ENCODE measurements at places on chromosomes 4 and X.

- DNase-seq, result no peak
These were observed 541.4 kb downstream of the TLL1 start for GRCh38 chr4:166414431-166414830.

DNA sequence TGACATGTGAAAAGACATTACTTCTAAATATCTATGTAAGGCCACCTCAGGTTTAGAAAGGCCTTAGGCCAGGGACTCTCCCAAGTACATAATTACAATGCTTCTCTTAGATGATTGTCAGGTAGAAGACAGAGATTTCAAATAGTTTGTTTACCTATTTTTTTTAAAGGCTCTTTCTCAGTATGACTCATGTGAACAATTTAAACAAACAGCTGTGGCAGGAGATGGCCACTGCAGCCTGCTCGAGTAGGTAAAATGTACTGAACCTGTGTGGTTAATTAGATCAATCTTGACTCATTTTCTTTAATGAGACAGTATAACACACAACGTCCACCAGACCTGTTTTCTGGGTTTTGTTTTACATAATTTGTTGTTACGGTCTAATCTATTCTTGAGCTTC is 50.2 kb downstream of the LEF1 start:
- DNase-seq, result no peak

DNA sequence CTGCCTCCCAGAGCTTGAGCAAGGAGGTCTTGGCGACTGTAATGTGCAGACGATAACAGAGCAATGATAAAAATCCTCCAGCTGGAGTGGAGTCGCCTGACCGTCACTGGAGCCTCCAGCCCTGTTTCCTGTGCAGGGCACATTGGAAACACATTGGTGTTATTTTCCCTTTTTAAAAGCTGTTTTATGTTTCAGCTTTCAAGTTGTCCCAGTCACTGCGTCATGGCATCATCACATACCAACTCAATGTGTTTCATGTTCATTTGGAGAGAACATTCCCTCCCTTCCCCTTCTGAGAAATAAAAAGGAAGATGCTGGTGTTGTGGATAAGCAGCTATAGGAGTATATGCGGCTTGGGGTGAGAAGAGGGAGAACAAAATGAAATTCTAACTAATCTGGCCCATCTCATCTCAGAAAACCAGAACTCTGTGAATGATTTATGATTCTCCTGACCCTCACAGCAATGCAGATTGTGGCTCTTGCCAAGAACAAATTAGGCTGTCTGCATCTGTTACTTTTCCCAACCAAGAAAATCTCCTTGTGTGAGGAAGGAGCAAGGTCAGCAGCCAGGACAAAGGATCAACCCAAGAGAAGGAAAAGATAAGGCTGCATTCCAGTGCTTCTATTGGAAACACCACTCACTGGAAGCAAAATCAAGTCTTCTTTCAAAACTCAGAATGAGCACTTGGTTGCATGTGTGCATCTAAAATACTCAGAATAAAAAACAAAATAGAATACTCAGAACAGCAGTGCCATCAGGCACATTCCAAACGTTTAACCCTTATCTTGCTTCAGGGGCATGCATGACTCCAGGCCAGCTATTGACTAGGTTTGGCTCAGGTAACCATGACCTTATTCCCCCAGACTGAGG is 134.4 kb downstream of the RASL11B start:
- no peak for DNase-seq

GRCh38 chr4:11402192-11402591 is 26.5 kb downstream of the HS3ST1 start:
- no peak for DNase-seq

DNA sequence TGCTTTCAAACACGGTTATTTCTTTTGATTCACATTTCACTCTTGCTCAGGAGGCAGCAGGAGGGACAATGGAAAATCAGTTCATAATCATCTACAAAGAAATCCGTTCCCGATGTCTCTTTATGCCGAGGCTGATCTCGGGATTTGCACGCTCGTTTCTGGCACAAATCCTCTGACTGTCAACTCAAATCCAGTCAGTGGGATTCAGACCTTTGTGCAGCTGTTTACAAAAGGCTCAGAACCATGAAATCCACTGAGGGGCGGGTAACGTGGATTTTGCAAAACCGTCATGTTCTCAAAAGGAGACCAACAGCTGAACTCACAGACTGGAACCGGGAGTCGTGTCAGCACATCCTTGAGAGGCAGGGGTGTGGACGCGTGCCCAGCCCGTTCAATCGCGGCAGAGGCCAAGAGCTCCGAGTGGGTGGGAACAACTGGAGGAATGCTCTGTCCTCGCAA is 46.4 kb downstream of the ACOX3 start:
- no peak for DNase-seq

- DNase-seq, result no peak
These were observed 112.0 kb downstream of the VEGFC start for GRCh38 chr4:176680668-176681180.

DNA sequence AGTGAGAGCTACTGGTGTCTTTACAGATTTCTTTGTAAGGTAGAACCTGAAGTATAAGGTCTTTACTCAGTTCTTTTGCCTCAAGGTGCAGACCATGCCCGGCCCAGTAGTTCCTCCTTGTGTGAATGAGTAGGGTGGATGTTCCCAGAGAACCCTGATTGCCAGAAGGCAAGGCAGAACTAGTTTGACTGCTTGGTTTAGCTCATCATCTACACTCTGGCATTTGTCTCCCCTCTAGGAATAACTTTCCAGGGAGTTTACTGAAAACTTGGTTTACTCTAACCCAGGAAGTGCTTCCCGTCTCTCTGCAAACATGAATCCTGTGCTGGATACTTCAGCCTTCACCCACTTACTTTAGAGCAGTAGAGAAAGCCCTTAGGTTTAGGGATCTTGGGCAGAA is 29.1 kb downstream of the MCUB start:
- no peak for DNase-seq

GRCh38 chr4:25580633-25581467 is 74.8 kb upstream of the SLC34A2 start:
- no peak for DNase-seq

GRCh38 chr4:40405193-40405592 is 70.1 kb downstream of the CHRNA9 start:
- no peak for DNase-seq

DNA sequence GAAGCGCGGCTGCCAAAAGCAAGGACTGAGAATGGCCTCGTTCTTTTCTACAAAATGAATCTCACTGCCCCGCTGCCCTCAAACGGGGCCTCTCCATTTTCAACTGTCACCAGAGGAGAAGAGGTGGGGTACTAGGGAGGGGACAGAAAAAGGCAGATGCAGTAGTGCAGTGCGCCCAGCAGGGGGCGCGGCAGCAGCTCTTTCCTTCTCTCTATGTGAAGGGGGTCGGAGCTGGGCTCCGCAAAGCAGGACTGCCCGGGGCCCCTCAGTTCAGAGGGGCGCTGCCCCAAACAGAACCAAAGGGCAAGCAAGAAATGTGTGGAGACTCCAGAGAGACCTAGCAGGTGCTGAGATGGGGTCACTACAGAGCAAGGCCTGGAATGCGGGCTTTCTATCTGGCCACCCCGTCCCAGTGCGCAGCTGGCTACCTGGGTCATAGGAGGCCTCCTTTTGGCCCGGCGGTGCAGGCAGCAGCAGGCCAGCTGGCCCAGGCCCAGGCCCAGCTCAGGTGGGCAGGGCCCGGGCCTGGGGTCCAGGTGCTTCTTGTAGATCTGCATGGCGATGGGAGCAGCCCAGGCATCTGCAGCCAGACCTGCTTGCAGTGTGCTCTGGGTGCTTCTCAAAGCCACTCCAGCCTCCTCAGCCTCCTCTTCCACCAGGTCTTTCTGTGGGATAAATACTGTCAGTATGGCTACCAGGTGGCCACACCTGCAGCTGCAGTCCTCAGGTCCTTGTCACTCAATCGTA is 5.9 kb downstream of the IRAK1 start:
- peak; percentile 56 for DNase-seq

DNA sequence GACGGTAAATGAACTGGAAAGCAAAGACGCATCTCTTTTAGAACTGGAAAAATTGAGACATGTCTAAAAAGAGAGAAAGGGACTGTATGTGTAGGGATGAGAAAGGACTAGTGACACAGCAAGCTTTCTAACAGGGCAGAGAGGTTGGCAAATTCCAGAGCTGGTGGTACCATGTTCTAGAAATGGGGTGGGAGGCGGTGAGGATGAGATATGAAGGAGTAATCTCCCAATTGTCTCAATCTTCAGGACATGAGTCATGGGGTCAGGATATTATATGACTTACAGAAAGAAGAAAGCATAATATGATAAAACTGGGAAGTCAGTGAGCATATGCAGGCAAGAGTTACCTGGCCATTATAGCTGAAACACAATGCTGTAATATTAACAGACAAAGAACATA is 14.2 kb downstream of the TAB3 start:
- DNase-seq, result no peak

DNA sequence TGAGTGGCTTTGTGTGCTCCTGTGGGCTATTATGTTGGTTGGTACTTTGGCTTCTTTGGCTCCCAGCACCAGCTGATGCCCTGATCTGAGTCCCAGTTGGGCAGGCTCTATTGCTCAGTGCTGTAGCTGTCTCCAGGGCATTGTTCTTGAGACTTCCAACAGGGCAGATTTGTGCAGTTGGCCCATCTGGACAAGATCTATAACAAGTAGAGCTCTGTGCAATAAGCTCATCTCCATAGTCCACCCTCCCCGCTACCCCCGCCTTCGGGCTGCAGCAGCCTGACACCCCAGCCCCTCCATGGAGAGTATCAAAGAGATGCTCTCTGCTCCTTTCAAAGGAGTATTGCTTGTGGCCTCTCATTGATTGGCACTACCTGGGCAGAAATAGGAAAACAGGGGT is 5.8 kb upstream of the TMEM31 start:
- DNase-seq, result no peak

GRCh38 chr4:105520819-105521790 is 31.3 kb upstream of the ARHGEF38 start:
- DNase-seq, result no peak

GRCh38 chr4:146063143-146063542 is 112.4 kb upstream of the LSM6 start:
- no peak for DNase-seq

GRCh38 chr4:74228691-74229640 is 71.0 kb downstream of the MTHFD2L start:
- DNase-seq, result peak; percentile 67

- no peak for DNase-seq
These were observed 12.3 kb upstream of the TSR2 start for GRCh38 chrX:54427837-54428424.

- no peak for DNase-seq
These were observed 97.1 kb upstream of the ATOH1 start for GRCh38 chr4:93731456-93731855.

GRCh38 chr4:94442251-94442650 is 9.5 kb upstream of the PDLIM5 start:
- no peak for DNase-seq

DNA sequence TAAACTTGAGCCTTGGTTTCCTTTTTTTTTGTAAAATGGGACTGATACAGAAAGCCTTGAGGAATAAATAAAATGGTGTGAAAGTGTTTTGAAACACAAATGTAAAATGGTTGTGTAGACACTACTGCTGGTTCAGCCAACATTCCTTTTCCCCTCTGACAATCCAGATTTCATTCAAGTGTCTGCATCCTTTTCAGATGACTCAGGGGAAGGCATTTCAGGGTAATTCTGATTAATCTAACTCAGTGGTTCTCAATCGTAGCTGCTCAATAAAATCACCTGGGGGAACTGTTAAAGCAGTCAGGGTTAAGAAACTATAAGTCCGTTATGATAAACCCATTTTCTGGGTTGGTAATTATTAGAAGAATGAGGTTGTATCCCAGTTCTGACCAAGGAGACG is 4.6 kb downstream of the ARHGAP10 start:
- no peak for DNase-seq

GRCh38 chr4:90215286-90215685 is 88.1 kb downstream of the CCSER1 start:
- no peak for DNase-seq

- no peak for DNase-seq
These were observed 348.1 kb downstream of the ARHGAP10 start for GRCh38 chr4:148079961-148080360.

DNA sequence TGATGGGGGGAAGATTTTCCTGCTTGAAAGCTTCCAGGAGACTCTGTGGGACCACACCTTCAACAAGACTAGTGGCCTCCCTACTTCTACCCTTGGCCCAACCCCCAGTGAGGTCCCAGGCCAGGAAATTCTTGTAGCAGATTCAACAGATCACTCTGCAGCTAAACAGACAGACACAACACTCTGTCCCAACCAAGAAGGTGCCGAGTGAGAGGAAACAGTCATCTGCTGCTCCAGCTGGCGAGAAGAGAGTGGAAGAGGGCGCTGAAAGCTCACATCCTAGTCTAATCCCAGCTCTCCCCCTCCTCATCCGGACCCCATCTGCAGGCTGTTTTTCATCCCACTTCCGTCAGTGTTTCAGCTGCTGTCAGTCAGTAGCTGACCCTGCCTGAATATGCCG is 63.4 kb downstream of the CHRDL1 start:
- DNase-seq, result no peak

GRCh38 chr4:184275766-184276165 is 58.1 kb upstream of the ENPP6 start:
- no peak for DNase-seq

DNA sequence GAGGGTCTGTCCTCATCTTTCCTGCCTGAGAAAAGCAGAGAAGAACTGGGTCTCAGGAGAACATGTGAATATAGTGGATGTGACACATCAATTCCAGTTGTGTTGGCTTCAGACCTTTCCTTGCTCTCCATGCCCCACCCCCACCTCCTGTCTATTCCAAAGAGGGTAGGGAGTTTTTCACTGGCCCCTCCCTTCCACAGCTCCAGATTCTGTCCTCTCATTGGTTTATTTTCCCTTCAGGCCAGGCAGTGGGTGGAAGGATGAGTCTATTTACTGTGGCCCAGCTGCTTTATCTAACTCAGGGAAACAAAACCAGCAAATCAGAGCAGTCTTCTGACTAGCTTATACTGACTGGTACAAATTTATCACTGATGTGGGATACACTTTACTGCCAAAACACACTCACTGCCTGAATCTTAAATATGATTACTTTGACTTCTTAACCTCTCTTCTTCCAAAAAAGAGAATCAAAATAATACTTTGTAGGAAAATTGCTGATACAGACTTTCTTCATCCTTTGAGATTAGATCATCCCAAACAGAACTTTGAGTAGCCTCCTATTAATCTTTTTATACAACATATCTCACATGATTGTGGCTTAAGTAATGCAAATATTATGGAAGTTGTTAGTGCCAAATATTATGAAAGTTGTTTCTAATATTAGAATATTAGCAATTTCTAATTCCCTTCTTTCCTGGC is 221.2 kb downstream of the MID1 start:
- no peak for DNase-seq

GRCh38 chrX:11265352-11265751 is 27.9 kb upstream of the AMELX start:
- DNase-seq, result no peak

DNA sequence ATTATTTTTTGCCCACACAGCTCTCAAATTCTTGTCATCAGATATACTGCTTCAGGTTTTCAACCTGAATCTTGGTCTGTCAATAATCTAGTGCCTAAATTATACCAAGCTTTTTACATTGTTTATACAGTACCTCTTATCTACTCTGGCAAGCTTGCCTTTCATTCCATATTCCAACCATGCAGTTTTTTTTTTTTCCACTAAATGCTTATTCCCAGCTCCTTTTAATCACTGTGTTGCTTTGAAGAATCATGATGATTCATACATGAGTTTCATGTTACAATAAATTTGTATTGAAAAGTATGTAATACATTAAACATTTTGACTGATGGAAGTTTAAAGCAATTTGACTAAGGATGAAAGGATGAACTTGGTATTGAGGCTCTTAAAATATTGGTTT is 949.0 kb downstream of the CCSER1 start:
- no peak for DNase-seq
